Stimulated activated CD8-positive, alpha-beta memory T cell treated with anti-CD3 and anti-CD28 coated beads, Interleukin-7, amount 100 ng/mL, for 1 hour (primary cell): ENCODE measurements at places on chromosomes 1 and 21.

DNA sequence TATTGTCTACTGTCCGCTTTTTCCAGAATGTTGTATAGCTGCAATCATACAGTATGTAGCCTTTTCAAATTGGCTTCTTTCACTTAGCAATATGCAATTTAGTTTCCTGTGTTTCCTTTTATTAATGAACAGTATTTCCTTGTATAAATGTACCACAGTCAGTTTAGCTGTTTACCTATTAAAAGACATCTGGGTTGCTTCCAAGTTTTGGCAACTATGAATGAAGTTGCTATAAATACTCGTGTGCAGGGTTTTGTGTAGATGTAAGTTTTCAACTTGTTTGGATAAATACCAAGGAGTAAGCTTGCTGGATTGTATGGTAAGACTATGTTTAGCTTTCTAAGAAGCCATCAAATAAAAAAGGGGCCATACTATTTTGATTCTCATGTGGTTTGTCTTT lies 24.4 kb upstream of the KCNJ6 start:
- DNase-seq, result no peak

DNA sequence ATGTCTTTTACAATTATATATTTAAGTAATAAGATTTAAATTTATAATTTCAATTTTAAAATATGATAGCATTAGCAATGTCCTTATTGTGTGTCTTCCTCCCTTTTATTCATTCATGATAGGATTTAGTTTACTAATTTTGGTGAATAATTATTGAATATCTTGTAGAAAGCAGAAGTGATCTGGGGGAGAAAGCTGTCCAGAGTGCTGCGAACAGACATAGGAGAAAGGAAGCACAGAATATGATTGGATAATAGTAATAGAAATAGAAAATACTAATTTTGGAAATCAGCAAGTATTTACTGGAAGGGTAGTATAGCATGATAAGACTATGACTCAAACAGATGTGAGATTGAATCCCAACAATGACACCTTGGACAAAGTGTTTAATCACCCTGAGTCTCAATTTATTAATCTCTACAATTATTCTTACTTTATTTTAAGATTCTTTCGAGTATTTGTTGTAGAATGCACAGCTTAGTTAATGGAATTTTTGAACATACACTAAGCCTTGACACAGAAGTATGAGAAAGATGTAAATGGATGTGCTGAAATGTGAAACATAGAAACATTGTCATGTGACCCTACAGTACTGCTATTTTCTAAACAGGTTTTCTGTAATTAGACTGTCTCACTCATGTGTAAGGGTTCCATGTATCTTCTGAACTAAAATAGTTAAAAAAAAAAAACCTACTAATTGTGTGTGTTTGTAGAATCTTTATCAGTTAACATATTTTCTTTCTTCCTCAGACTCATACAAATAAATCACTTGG lies 7.9 kb downstream of the SH3GLB1 start:
- DNase-seq, result no peak

- no peak for DNase-seq
Measured at GRCh38 chr1:89660224-89661061, 27.5 kb downstream of the LRRC8C start.

DNA sequence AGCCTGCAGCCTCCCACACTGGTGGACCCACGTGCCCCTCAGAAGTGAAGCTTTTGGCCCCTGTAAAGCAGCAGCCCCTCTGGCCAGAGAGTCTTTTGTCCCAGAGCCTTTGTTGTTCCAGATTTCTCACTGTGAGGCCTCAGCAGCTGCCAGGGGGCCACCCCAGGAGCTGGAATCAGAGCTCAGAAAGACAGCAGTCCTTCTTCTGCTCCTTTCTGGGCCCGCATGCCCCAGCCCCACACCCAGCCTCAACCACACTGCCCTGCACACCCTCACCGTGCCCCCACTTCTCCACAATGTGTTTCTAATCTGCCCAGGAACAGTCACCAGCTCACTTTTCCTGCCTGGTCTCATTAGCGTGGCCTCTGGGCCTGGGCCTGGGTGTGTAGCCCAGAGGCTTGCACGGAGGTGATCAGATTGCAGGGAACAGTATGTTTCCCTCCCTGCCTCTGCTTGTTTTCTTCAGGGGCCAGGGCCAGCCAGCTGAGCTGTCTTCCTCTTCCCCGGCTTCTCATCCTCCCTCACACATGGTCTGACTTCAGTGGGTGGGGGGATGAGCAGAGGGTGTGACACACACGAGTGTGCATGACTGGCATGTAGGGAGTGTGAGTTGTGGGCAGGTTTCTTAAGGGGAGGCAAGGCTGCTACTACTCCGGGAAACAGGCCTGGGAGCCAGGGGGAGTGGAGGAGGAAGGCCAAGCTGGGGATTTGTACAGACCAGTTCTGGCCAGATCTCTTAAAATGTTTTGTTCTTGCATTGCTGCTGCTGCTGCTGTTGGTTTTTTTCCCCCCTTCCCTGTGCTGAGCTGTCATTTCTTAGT lies 82.5 kb upstream of the ZNF648 start:
- no peak for DNase-seq

- DNase-seq, result no peak
Measured at GRCh38 chr1:67371681-67372080, 58.5 kb downstream of the SERBP1 start.

- no peak for DNase-seq
Measured at GRCh38 chr1:206918076-206918475, 3.7 kb downstream of the FCMR start.

DNA sequence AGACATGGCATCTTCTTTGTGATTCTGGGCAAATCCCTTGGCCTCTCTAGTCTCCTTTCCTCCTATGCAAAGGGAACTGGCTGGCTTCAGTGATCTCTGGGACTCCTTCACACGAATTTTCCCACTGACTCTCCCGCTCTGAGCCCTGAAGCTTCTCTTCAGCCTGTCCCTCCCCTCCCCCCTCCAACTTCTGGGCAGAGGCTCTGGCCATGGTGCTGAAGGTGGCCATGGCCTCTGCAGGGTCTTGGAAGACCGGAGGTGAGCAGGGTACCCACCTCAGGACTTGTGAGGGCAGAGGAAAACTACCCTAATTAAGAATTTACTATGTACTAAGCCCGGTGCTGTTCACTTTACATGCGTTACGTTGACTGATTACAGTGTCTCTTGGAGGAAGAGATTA lies 29.4 kb upstream of the POU3F1 start:
- DNase-seq, result no peak

DNA sequence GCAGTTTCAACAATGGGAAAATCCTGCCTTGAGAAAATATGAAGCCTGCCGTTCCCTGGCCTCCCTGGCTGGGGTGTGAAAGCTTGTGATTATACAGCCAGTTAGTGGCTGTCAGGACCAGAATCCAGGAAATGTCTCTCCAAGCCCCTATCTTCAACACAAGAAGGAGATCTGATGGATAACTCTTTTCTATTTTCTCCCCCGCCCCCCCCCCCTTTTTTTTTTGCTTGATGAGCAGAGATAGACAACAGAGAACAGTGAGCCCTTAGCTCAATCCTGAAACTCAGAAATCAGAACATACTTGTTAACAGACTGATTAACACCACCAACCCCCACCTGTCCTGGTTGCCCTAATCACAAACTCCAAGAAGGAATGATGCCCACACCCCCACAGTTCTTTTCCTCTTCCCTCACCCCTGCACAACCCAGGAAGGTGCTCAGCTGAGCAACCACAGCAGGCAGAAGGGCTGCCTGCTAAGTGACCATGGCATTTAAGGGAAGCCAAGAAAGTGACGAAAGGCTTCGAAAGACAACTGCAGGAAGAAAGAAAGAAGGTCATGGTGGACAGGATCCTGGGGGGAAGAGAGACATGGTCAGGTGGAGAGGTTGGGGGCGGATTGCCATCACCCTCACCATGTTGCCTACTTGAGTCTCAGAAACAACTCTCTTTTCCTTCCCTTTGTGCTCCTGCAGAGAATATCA lies 12.3 kb upstream of the DENND2D start:
- DNase-seq, result no peak

- no peak for DNase-seq
Measured at GRCh38 chr1:54378157-54378873, 27.9 kb downstream of the SSBP3 start.

DNA sequence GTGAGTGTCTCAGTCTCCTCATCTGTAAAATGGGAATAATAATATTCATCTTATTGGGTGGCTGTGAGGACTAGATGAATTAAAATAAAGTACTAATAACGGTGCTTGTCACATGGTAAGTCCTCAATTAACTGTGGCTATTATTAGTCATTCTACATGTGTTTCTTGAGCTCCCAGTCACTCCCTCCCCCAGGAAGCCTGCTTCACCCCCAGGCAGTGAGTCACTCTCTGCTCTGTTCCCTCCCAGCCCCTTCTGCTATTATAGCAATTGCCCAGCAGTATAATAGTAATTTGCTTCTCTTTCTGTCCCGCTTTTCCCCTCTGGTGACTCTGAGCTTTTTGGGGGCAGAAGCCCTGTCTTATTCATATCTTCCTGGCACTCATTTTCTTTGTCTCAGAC lies 102.0 kb downstream of the BEND5 start:
- DNase-seq, result no peak
